Omental fat pad (tissue), 4 donors: ENCODE measurements at places on chromosomes 1 and 21. TPM values are rescaled to one million over a fixed set of nuclear protein-coding genes. Genes with fewer than 3 reads are reported as not detected.

The PIK3R3 gene
- 40.2 TPM for total RNA-seq

The RPTN gene
- not detected for total RNA-seq

- DNase-seq, result no peak
Observed at GRCh38 chr21:45134279-45135076, 60.1 kb downstream of the ADARB1 start.

- no peak for DNase-seq
Observed at GRCh38 chr1:38926091-38926490, 15.5 kb downstream of the RHBDL2 start.

The TRIM62 gene
- 4.3 TPM for total RNA-seq
